ENCODE measurements at places on chromosomes 16 and 17.
A peak's percentile ranks its signal among the peaks of the same experiment; 100 is the strongest.

DNA sequence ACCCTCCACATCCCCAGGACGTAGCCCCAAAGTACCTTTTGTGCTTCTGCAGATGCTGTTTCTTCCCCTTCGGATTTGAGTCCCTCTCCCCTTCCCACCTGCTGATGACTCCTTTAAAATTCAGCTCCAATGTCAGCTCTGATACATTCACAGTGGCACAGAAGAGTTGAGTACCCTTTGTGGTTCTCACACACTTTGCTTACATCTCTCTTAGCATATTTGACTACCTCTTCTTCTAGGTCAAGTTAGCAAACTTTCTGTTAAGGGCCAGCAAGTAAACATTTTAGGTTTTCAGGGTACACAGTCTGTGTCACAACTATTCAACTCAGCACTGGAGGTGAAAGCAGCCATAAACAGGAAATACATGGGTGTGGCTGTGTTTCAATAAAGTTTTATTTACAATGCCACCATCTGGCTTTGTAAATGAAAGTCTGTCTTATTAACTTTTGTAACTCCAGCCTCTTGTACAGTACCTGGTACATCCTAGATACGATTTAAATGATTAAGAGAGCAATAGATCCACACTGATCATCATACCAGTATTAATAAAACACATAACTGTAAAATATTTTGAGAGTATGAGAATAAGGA lies 161.7 kb downstream of the SOX9 start:
- no peak for DNase-seq

DNA sequence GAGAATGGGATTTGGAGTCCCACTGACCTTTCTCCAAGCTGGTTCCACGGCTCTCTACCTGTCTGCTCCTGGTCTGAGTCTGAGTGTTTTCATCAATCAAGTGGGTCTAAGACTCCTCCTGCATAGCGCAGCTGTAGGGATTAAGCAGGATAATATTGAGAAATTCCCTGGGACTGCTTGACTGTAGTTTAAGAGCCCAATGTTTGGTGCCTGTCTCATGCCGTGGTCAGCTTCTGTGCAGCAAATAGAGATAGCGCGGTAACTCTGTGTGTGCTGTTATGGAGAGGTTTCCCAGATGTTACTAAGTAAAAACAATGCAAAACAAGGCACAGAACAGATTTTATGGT lies 21.4 kb downstream of the RPTOR start:
- no peak for DNase-seq

DNA sequence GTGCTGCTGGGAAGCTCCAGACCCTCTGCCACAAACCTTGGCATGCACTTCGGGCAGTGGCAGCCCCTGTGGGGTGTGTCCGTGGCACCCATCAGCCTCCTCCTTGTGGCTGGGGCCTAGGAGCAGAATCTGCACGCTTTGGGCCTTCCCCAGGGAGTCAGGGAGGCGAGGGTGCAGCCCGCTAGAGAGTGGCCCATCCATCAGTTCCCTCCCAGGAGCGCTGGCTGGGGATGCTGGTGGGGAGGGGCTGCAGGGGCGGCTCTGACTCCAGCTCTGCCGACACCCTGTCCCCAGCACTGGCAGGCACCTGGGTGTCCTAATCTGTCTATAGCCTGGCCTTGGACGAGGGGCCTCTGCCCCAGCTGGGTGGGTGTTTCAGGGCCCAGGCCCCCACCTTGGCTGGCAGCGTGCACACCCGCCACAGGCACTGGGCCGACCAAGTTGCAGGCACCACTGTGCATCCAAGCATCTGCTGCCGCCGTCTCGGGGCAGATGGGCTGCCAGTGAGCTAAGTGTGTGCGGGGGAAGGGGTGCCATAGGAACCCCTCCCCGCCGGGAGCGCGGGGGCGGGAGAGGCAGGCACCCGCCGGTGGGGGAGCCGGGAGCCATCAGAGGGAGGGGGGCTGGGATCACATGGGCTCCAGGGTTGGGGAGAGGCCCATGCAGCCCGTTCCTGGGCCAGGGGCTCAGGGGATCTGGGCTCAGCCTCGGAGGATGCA lies 30.2 kb downstream of the ENDOV start:
- DNase-seq, result no peak

- peak; percentile 87 for DNase-seq
Measured at GRCh38 chr17:57440522-57441269, 184.4 kb downstream of the MSI2 start.

All from T-helper 1 cell (primary cell).